Activated CD4-positive, CD25-positive, alpha-beta regulatory T cell (primary cell): ENCODE measurements at places on chromosomes 2 and 18.

DNA sequence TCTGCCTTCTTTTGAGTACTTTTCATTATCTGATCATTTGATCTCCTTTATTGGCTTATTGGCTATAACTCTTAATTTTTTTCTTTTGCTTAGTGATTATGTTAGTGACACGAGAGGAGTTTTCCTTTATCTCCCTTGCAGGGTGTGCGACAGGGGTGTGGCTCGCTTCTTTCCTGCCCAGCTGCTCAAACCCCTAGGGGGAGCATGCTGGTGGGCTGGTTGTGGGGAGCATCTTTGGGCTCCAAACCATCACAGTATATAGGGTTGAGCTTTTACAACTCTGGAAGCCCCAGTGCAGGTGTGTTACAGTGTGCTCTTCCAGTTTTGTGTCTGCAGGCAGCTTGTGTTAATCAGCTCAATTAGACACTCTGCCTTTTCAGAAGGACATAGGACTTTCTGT lies 357.0 kb upstream of the TMEFF2 start:
- DNase-seq: no peak

DNA sequence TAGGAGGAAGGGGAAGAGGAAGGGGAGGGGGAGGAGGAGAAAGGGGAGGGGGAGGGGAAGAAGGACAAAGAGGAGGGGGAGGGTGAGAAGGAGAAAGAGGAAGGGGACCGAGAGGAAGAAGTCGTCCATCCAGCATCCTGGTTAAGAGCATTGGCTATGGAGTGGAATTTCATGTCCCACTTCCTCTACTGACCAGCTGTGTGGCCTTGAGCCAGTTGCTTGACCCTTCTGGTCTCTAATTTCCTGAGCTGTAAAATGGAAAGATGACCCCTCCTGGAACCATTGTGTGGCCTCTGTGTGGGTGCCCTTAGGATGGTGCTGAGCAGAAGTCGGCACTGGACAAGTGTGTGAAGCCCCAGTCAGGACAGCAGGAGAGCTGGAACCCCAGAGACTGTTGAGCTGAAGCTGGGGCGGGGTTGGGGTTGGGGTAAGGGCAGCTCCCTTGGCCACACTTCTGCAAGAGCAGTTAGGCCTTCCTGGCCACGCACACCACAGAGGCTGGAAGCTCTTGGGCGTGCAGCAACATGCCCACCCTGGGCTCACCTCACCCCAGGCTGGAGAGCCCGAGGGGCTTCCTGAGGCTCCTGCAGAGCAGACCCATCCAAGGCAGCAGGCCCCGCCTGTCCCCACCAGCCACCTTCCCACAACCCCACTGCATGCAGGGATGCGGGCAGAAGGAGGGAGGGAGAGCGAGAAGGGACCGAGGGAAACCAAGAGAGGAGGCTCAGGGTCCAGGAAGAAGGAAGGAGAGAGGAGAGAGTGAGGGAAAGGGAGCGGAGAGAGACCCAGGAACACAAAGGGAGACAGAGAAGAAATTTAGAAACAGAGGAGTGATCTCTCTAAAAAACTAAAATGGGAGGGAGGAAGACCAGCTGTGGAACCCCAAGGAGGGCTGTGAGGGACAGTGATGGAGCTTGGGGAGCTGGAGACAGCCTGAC lies 16.2 kb downstream of the ADRA2B start:
- DNase-seq: no peak

GRCh38 chr2:119553687-119554344 lies 9.6 kb downstream of the CFAP221 start:
- DNase-seq: no peak

DNA sequence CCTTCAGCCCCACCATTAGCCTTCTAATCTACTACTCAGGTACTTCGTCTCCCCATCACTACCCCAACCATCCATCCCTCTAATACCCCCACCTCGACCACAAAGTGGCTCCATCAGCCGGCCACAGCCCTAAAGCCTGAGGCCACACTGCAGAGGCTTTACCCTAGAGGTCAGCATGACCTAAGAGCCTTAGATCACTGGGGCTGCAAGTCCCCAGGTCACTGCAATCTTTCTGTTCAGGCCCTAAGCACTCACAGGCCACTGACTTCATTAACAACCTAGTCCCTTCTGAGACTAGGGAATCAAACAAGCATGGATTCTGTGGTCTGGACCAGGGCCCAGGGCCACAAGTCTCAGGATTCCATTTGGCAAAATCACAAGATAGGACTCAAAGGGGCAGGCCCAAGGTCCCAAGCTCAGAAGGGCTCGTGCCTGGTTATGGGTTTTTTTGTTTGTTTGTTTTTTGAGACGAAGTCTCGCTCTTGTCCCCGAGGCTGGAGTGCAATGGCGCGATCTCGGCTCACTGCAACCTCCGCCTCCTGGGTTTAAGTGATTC lies 37.0 kb upstream of the PKDCC start:
- no peak for DNase-seq

DNA sequence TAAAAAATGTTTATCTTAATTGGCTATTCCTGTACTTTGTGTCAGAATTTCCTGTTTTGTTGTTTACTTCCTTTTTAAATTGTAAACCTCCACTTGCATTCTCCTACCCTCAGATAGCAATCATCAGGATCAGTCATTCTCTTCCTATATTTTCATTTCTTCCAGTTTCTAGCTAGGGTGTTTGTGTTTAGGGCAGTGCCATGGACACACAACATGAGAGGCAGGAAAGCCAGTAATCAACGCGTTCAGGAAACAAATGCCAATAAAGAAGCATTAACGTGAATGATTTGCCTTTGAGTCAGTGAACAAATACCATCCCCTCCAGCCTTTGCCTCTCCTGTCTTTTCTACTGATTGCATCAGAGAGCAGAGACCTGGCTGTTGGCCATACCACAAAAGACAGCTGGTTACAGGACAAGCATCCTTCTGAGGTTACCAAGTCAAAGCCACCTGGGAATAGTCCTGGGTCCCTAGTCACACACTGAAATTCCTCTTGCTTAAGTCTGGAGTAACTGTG lies 56.7 kb upstream of the FHL2 start:
- DNase-seq: no peak

DNA sequence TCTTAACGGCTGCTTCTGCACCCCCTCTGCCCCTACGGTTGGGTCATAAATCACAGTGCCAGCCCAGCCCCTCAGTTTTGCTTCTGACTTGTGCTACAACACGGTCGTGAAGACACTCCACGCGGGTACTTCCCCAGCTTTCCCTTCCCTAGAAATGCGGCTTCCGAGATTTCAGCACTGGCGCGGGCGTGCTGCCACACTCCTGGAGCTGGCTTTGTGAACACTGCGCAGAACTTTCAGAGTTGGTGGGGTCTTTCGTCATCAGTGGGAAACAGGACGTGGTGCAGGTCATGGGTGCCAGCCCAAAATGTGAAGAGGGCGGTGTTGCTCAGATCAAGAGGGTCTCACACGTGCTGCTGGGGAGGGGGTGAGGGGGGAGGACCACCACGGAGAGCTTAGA lies 733.0 kb upstream of the SALL3 start:
- no peak for DNase-seq

DNA sequence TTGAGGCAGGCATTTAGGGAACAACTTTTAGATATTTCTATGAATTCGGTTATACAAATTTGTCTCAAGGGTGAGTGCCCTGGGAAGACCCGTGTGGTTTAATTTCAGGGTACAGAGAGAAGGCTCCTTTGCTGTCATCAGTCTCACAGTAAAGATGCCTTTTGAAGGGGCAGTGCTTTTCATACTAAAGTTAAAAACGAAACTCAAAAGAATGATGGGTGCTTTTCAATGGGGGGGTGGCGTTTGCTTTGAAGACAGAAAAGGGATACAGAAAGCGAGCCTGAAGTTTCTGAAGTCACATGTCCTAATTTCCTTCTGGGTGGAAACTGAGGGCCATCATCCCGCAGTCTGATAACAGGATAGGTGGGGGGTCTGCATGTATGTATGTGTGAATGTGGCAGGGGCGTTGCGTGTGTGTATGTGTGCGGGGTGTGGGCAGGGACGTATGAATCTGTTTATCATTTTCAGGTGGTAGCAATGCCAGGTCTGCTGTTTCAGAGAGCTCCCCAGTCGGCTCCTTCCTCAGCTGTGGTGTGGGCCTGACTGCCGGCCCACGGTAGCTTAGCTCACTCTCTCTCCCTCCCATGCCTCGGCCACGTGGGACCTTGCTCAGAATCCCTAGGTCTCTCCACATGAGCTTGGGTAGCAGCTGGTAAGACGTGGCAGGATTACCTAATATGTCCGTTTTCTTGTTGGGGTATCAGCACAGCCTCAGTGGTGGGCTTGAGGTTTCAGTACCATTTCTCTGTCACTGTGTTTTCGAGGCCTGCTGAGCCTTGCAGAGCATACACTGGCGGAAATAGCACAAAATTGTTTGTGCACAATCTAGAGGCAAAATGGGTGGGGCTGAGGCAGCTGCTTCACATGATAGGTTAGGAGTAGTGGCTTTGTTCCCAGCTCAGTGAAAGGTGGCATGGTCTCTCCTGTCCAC lies 32.7 kb downstream of the ARHGAP25 start:
- DNase-seq: peak; percentile 19

- no peak for DNase-seq
These were observed 430.3 kb downstream of the XIRP2 start for GRCh38 chr2:167318581-167318980.

- DNase-seq: no peak
These were observed 184.9 kb downstream of the GLI2 start for GRCh38 chr2:120920454-120921148.

DNA sequence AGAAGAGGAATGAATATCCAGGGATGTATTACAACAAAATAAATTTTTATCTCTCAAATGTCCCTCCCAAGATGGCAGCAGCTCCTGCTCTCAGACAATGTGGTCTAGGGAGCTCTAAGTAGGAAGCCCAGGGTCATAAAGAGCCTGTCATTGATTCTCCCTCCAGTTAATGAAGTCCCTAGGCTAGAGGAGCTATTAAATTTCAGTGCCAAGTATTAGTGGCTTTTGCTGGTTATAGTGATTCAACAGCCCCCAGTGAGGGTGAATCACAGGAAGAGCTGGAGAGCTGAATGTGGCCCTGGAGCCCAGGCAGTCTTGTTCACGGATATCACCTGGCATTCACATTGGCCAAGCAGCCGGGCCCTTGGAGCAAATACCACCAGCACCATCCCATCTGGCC lies 109.8 kb upstream of the YPEL5 start:
- DNase-seq: no peak

GRCh38 chr2:62586981-62587380 lies 81.0 kb upstream of the TMEM17 start:
- no peak for DNase-seq

- no peak for DNase-seq
These were observed 51.4 kb downstream of the SLC8A1 start for GRCh38 chr2:40400336-40400953.

GRCh38 chr2:3023531-3023930 lies 354.1 kb downstream of the EIPR1 start:
- no peak for DNase-seq

- no peak for DNase-seq
These were observed 28.6 kb downstream of the CDH19 start for GRCh38 chr18:66575263-66575662.

GRCh38 chr2:12412898-12413305 lies 303.8 kb upstream of the TRIB2 start:
- DNase-seq: no peak

- DNase-seq: no peak
These were observed 189.5 kb downstream of the MTCL1 start for GRCh38 chr18:8894823-8895222.

- no peak for DNase-seq
These were observed 180.3 kb downstream of the TFCP2L1 start for GRCh38 chr2:121104721-121105141.

- DNase-seq: no peak
These were observed 179.4 kb upstream of the ZFP36L2 start for GRCh38 chr2:43405829-43406228.

DNA sequence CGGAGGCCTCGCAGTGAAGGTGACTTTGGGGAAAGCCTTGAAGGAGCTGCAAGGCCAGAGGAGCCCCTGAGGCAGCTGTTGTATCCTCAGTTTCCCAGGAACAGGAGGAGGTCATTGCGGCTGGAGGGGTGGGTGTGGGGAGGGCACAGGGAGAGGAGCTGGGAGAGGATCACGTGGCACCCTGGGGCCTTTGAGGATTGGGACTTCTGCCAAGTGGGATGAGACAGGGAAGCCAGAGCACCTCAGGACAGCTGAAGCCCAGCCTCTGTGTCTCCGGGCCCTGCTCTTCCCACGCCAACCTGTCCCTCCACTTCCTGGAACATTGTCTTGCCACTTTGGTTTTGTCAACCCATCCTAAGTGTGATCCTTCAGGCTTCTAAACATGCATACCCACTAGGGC lies 19.4 kb upstream of the RRM2 start:
- DNase-seq: no peak

DNA sequence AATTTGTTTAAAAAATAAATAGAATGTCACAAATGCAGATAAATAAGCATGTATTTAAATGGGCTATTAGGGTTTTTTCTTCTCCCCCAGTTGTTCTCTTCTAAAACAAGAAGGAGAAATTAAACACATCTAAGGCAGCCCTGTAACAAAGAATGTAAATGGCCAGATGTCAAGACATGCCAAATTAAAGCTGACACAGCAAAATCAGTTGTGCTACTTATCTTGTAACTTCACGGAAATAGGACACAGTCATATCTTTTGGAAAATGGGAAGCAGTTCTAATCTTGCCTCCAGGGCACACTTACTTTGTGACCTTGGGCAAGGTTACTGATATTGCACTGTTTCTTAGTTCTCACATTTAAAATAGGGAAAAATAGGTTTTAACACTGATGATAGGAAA lies 200.1 kb upstream of the NRXN1 start:
- no peak for DNase-seq

DNA sequence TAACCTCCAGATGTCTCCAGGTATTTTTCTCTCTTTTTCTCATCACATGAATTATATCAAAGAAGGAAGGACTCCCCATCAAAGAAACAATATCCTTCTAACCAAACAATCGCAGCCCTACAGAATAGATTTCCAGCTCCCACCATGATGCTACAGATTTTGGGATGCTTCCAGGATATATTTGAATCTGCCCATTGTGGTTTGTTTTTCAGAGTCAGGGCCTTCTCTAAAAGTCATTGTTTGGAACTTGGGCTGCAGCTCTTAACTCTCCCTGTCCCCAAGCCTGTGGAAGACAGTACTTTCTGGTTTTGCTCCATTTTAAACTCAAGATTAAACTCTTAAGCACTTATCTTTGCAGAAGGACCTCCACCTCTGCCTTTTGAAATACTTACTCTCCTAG lies 223.2 kb downstream of the PMAIP1 start:
- no peak for DNase-seq

GRCh38 chr2:201839727-201840126 lies 33.4 kb downstream of the CDK15 start:
- DNase-seq: no peak

GRCh38 chr2:33443274-33443829 lies 33.1 kb upstream of the RASGRP3 start:
- no peak for DNase-seq

DNA sequence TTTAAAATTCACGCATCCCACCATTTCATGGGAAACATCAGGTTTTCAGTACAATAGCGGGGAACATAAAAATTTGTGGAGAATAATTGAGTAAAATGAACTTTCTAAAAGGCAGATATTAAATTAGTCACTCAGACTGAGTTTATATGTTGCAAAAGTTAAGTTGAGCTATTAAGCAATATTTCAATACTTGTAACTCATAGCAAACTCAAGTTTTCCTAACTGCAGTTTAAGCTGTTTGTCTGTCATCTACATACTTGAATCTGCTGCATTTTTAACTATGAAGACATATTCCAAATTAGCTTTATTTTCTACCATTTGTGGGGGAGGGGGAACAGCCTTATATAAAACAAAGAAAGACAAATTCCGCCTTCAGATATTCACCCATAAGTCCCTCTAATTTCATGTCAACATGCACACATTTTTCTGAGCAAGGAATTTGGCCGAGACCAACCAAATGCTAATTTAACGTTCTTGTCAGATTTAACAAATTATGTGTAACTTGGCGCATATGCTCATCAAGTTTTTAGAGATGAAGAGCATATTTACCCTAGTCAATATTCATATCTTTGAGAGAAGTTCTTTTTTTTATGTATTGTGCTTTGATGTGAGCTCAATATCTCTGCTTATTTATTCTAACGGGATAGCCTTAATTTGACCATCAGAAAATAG lies 462.9 kb downstream of the TXNL1 start:
- no peak for DNase-seq
